ELR (cell line): ENCODE measurements at places on chromosomes 2 and 18.

- DNase-seq = no peak
Measured at GRCh38 chr2:146678516-146678915, 1166.3 kb upstream of the ACVR2A start.

GRCh38 chr2:7022492-7023385 is 105.5 kb downstream of the RNF144A start:
- DNase-seq = no peak

GRCh38 chr2:20065885-20066602 is 14.6 kb upstream of the LAPTM4A start:
- DNase-seq = peak; percentile 73

- DNase-seq = no peak
Measured at GRCh38 chr18:75830828-75831227, 403.3 kb upstream of the SMIM21 start.

- DNase-seq = no peak
Measured at GRCh38 chr2:222398446-222398885, 25.9 kb upstream of the SGPP2 start.

DNA sequence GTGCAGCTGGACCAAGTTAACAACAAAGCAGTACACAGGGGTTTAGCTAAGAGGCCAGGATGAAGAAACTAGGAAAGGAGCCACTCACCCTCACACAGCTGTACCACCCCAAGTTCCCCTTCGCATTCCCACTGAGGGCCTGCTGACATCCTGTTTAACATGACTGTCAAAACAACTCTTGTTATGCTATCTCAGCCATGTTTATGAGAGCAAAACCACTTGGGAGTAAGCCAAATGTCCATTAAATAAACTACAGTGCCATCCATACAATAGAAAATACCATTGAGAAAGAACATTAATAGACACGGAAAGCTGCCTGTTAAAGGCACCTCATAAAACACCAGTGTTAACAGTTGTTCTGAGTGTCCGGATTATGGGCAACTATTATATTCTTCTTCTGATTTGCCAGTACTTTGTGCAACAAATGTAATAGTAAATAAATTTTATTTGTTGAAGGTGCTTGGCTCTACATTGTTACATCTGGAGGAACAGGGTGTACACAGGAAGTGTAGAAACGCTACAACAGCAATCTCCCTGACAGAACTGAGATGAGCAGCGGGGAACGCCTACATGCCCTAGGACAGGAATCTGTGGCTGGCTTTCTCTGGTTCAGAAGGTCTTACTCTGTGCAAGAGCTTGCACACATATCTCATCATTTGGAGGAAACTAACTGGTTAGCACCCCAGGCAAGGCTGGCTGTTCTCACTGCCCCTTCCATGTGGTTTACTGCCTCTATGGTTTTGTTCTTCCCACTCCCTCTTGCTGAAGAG is 85.6 kb downstream of the EHD3 start:
- peak; percentile 53 for DNase-seq

- DNase-seq = no peak
Measured at GRCh38 chr18:8788503-8789429, 83.4 kb downstream of the MTCL1 start.

GRCh38 chr18:56188529-56189275 is 449.7 kb downstream of the TXNL1 start:
- DNase-seq = no peak

GRCh38 chr2:24115057-24115456 is 8.1 kb downstream of the PFN4 start:
- no peak for DNase-seq

GRCh38 chr18:25517881-25518715 is 166.1 kb upstream of the ZNF521 start:
- DNase-seq = no peak

DNA sequence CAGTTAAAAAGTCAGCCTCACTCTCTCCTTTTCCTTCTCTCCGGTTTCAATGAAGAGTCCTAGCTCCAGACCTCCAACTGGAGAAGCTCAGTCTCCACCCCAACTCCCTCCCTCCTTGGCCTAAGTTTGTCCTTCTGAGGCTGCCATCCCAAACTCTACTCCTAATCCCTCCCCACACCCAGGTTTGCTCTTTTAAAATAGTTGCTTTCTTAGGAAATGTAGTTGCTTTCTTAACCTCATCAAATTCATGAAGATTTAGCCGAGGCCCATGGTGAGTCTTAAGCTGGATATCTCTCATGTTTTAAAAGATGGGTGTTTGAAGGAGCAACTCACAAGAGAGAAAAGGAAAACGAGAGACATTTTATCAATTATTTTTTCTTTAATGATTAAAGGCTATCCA is 937 bp upstream of the LANCL1 start:
- peak; percentile 80 for DNase-seq

GRCh38 chr2:216960671-216961268 is 100.9 kb upstream of the TNP1 start:
- no peak for DNase-seq

DNA sequence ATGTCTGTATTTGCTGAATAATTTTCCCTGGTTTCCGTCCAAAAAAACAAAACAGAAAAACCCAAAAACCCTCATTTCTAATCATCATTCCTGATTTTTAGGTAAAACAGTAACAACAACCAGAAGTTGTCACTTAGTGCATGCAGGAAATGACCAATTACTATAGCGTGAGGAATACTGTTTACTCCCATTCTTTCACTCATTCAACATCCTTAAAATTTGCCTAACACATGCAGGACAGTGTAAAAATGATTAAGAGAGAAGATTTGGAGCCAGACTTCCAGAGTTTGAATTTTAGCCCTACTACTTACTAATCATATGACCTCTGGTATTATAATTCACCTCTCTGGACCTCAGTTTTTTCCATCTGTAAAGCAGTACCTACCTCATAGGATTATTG is 83.1 kb downstream of the FIGN start:
- DNase-seq = peak; percentile 31

GRCh38 chr18:66046032-66046602 is 295.3 kb downstream of the CDH7 start:
- DNase-seq = no peak

GRCh38 chr2:179596018-179596417 is 265.4 kb downstream of the ZNF385B start:
- DNase-seq = peak; percentile 70

GRCh38 chr2:141595316-141595920 is 535.4 kb downstream of the LRP1B start:
- no peak for DNase-seq

GRCh38 chr18:519019-519879 is 18.7 kb upstream of the COLEC12 start:
- peak; percentile 59 for DNase-seq

DNA sequence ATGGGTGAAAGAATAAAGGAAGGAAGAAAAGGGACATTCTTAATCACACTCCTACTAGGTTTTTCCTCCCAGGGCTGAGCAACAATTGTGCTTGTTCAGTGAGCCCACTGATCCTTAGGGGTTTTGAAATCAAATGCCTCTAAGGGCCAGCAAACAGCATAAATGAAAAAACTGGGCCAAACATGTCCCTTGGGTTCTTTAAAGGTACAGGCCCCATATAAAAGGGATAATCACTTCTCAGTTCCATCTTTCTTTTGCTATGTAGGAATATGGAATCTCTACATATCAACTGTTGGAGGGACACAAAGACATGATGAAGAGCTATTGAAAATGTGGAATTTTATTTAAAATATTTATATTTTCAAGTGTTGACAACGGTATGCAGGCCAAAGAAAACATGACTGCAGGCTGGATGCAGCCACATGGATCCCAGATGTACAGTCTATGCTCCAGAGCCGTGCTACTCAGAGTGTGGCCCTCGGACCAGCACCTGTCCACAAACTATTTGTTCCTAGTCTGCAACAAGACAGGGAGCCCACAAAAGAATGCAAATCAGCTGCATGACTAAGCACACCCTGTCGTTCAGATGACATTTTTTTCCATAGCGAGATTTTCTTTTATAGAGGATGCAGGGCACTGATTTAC is 110.0 kb downstream of the CDH20 start:
- no peak for DNase-seq

DNA sequence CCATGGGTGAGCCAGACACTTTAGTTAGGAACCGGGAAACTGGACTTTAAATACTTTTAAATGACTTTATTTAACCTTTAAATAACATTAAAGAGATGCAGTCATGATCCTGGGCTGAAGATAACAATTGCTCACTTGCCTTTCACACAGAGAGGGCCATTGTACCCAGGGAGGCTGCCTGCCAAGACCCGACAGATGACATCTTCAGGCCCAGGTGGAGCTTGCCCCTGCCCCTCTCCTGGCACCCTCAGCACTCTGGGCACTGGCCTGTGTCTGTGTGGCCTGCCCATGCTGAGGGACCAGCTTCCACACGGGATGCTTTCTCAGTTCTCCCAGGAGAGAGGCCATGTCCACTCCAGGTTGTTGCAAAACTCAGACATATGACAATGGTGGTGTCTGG is 216.4 kb upstream of the MYT1L start:
- no peak for DNase-seq

DNA sequence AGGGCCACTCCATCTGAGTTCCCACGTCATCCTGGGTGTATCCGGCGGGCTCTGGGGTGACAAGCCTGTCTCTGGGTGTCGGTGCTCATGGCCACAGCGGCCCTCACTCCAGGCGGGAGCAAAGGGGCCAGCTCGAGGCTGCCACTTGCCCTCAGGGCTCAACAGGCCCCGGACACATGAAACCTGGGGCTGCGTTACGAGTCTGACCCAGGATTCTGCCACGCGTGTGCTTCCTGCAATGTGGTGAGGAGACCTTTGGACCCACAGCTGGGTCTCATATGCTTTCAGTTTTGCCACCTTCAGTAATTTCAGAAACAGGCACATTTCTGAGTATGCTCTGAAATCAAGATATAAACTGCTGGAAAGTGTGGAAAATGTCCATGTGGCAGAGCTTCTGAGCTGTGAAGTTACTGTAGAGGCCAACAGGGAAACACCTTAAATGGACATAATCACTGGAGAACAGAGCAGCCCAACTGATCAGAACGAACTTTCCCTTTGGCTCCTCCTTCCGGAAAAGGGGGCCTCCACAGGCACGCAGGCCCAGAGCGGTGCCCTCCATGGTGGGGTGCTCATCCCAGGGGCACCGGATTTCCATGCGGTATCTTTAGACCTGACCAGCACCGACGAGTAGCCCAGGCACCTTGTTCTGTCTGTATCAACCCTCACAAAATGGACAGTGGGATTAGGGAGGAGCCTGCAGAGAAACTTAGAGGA is 14.1 kb downstream of the PER2 start:
- DNase-seq = no peak

DNA sequence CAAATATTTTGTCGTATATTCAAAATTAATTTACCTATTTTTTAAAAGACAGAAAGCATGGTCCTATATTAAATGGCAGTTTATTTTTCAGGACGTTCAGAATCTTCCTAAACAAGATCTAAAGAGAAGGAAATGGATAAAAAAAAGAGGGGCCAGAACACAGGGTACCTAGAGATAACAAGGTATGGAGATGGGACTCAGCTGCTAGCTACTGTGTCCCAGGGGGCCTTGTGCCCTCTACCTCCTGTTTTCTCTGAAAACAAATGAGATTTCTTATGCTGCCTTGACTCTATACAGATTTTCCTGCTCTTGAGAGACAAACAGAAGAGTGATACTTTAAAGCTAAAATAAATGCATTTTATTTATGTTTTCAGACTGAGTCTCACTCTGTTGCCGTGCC is 9.3 kb downstream of the PRKD3 start:
- no peak for DNase-seq

DNA sequence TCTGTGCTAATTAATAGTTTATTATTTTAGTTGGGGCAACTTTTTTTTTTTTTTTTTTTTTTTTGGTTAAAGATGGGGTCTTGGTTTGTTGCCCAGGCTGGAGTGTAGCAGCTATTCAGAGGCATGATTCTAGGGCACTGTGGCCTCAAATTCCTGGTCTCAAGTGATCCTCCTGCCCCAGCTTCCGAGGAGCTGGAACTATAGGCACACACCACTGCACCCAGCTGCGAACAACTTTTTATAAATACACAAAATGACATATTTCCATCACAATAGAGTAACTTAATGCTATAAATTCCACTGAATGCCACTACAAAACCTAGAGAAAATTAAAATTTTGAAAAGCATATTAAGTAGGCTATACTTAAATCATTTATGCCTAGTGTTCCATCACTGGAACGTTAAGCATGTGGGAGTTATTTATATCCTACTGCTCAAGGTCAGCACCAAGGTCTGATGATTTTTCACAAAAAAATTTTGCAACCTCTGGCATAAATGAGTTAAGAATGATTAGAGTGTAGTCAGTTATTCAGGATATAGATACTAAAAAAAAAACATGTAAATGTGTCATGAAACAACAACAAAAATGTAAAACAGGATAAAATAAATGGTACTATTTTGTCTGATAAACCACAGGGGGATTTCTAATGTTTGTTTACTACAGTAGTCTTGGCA is 46.8 kb downstream of the GFPT1 start:
- DNase-seq = no peak

GRCh38 chr18:6294148-6294784 is 120.4 kb downstream of the L3MBTL4 start:
- no peak for DNase-seq

DNA sequence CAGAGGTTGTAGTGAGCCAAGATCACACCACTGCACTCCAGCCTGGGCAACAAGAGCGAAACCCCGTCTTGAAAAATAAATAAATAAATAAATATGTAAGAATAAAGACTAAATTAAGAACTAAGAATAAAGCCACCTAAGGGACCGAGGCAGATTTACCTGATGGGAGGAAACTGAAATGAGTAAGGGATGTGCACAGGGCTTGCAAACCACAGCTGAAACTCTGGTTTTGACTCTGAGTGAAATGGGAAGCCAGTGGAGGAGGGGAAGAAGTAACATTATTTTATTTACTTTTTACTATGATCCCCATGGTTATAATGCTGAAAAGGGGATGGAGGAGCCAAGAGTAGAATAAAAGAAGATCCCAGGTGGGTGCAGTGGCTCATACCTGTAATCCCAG is 107.3 kb downstream of the CABYR start:
- no peak for DNase-seq

DNA sequence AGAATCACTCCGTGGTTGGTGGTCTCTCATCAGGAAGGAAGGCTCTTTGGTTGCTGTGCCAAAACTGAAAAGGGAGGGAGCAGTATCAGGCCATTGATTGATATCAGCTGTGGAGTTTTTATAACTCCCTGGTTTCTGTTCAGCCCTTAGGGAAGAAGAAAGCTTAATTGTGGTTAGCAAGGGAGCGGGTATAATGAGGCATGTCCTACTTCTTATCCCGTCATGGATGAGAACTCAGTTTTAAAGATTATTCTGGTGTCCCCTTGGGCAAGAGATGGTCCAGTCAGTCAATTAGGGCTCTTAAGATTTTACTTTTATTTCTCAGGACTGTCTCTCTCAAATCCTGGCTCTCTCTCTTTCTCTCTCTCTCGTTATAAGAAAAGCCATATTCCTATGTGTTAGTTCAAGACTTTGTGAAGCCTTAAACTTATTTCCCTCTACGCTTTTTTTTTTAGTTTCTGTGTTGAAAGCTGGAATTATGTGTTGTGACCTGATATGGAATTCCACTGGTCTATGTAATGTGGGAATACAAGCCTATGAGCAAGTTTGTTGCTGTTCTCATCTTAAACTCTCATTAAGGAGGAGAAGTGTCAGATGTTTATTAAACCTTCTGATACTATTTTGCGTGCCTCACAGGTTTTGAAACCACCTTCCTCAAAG is 514.0 kb upstream of the CDH2 start:
- no peak for DNase-seq

GRCh38 chr2:29155578-29155977 is 40.4 kb downstream of the CLIP4 start:
- DNase-seq = no peak
